NCI-H524 treated with DMSO at 0.1 percent for 48 hours (cell line): ENCODE measurements at places on chromosomes 12 and 14.
A peak's percentile ranks its signal among the peaks of the same experiment; 100 is the strongest.

- DNase-seq: no peak
Measured at GRCh38 chr14:91396013-91396660, 21.5 kb downstream of the CCDC88C start.

DNA sequence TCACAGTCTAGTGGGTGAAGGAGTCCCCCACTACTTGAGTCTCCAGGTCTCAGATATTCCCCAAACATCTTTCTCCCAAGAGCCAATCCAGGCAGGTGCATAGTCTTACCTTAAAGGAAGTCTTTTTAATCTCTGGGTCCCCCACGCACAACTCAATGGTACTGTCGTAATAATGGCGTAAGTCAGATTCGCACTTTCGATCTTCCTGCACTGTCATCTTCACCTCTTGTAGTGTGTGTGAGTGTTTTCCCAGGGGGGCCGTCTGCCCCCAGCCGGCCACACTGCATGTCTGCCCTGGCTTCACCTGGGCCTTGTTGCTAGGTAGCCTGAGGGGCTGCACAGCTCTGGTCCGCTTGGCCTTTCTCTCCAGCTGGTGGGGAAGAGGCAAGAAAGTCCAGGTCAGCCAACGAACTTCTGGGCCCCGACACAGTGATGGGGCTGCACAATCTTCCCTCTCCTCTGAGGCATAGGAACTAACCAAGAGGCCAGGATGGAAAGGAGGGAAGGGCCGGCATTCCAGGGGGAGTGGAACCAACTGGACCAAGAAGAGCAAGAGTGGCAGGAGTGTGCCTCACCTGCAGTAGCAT, 2.1 kb downstream of the GZMB start:
- no peak for DNase-seq

- no peak for DNase-seq
Measured at GRCh38 chr12:15122344-15122743, 98.9 kb downstream of the RERG start.

GRCh38 chr12:123478762-123479161, 20.8 kb downstream of the SNRNP35 start:
- no peak for DNase-seq

DNA sequence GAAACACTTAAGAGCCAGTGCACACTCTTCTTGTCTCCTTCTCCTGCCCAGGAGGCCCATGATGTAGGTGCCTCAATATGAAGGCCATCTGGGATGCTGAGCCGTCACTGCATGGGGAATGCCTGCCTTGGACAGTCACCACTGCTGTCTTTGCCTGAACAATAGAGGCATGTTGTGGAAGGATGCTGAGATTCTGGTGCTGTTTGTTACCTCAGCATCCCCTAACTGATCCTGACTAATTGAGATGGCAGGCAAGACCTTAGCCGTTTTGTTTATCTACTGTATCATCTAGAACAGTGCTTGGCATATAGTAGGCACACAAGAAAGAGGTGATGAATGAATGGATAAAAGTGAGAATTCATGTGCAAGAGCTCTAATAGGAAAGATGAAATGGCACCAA, 253.5 kb downstream of the GLT1D1 start:
- DNase-seq: no peak

DNA sequence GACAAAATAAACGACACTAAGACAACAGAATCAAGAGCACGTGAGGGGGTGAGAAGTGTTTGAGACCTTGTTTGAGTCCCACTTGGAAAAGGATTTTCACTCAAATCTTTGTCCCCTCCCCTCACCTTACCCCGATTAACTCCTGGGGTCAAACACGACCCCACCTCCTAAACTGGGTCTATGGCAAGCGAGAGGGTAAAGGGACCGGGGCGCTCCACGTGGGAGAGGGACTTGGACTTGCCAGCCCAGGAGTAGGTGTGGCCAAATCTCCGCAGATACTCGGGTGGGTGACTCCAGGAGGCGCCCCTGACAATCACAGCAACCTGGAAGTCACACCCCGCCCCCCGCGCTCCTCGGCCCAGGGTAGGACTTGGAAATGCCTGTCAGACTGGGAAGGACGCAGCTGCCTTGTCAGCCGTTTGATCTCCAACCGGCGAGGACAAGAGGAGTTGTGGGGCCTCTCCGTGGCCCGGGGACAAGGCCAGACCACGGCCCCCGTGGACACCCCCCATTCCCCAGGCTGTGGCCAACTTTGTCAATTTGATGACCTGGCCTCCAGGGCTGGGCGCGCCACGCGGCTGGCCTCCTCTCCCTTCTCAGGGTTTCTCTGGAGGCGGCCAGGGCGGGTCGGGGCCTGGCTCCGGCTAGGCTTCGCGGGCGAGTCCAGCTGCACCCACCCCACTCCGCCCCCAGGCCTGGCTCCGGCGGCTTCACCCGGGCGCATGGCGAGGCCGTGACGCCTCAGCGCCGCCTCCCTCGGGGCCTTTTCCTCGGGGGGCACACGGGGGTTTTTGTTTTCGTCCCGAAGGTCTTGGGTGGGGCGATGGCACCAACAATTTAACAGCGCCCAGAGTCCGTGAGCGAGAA, 1.1 kb upstream of the BCL11B start:
- peak; percentile 46 for DNase-seq

DNA sequence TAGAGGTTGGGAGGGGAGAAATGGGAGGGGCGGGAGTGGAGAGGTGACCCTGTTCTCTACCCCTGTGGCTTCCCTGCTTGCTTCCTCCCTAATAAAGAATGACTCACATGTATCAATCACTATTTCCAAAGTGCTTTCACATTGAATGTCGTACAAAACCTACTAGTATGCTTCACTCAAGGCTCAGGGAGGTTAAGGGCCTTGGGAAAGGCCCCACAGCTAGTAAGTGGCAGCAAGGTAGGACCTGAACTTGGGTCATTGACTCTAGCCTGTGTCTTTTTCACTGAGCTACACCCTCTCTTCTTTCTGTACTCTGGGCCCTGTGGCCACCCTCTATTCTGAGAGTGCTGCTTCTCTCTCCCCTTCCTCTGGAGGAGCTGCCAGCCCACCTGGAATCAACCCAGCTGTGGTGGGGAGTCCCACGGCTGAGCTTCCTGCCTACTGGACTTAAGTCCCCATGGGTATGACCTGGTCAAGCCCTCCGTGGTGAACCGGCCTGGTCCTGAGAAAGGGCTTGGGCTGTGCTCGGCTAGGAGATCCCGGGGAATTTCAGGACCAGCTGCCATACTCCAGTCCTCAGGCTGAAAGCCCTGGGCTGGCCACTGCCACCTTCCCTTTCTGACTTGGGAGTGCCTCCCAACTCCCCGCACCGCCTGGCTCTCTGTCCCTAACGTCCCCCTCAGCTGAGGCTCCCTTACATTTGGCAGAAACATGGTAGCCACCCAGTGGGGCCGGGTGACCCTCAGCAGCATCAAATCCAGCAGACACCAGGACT, 13.0 kb downstream of the SLC48A1 start:
- DNase-seq: no peak

DNA sequence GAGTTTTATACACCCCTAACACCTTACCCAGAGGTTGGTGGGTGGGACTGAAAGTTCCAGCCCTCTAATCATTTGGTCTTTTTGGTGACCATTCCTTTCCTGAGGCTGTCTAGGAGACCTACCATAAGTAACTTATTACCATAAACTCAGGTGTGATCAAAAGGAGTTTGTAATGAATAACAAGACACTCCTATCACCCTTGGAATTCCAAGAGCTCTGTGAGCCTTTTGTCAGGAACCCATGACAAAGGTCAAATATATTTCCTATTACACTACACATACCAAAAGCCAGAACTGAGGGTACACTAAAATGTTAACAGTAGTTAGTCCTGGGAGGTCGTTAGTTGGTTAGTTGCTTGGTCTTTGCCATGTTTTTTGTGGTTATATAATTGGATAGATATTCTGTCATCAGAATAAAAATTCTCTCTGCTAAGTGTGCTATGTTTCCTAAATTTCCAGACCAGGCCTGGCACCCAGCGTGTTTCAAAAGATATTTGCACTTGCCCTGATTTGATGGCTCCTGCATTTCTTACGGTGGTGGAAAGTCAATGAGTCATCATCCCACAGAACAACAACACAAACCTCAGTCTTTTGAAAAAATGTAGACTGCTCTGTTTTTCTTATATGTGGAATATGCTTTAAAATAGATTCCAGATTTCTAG, 27.0 kb upstream of the AKAP5 start:
- no peak for DNase-seq

DNA sequence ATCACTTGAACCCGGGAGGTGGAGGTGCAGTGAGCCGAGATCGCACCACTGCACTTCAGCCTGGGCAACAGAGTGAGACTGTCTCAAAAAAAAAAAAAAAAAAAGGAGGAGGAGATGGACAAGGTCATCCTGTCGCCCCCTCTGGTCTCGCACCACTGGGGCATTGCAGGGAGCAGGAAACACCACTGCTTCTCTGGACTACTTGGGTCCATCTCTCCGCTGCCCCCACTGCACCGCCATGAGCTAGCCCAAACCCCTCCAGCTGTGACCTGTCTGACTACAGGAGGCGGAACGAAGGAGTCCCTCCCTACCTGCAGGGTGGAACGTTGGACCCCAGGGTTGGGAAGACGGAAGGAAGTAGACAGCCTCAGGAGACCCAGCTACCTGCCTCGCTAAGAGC, 18.2 kb upstream of the FAM222A start:
- DNase-seq: no peak

DNA sequence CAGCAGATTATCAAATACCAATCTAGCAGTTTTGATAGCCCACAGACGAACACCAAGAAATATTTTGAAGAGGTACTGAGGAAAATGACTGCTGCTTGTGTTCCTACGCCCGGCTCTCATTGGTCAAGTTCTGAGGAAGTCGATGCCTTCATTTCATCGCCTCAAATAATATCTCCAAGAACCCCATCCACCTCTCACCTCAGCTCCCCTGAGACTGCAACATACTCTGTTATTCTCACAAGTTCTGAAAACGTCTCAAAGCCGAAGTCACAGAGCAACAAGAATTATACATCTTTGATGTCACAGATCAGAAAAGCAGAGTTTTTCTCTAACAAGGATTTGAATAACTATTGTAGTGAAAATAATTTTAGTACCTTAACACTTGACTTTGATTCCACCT, 55.5 kb upstream of the BCAT1 start:
- no peak for DNase-seq

DNA sequence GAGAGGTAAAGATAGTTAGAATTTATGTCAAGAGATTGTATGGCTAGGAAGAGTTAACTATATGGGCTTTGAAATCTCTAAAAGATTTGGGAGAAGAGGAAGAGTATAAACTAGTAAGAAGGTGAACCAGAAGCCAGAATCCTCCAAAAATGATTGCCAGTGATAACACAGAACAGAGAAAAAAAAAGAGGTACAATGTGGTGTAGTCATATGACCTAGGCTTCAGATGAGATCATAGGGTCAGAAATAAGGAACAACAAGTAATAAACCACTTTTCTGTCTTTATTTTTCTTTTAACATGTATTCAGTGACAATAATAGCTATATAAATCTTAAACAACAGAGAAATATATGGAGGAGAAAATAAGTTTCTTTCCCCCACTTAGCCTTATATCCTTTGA, 2.0 kb upstream of the NECAP1 start:
- DNase-seq: no peak

DNA sequence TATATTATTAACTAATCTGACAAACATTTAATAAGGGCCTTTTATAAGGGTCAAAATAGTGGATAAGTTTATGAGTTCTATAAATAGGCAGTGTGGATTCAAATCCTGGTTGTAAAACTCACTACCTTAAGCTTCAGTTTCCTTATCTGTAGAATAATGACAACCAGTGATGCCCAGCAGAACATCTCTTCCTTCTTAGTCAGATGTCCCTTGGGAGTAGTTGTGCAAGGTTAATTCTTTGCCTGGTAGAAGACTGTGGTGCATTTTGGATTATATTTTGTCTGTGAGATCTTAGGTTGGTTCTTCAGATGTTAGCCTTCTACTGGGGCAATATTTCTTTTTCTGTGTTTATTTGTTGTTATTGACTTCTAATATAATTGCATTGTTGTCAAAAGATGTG, 59.5 kb downstream of the ARID2 start:
- no peak for DNase-seq

DNA sequence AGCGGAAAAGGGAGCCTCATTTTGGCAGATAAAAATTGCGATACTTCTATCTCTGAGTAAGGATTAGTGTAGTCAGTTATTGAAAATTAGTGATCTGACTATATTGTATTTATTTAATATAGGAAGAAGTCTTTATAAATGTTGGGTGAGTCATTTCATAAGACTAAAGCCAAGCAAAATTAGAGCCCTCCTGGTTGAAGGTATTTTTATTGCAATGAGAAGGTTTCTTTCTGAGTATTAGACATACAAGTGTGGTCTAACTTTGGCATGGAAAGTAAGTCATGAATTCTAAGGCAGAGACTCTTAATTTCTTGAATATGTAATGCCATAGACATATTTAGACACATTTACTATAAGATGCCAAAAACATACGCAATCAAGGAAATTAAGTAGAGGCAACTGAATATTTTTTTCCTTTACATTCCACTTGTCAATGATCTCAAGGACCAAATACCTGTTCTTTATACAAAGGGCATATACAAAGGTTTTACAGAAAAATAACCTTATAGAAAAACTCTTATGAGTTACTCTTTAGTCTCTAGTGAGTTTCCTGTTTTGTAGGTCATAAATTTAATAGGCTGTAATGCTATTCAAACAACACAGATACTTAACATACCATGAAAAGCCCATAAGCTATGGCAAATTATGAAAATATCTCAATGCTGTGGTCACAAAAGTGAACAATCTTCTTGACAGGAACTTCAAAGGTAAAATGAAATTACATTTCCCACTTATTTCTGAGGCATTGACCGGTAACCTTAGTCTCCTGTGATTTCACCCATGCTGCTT, 156.6 kb upstream of the BTG1 start:
- no peak for DNase-seq

GRCh38 chr12:3034067-3034750, 43.0 kb upstream of the TSPAN9 start:
- DNase-seq: peak; percentile 56

DNA sequence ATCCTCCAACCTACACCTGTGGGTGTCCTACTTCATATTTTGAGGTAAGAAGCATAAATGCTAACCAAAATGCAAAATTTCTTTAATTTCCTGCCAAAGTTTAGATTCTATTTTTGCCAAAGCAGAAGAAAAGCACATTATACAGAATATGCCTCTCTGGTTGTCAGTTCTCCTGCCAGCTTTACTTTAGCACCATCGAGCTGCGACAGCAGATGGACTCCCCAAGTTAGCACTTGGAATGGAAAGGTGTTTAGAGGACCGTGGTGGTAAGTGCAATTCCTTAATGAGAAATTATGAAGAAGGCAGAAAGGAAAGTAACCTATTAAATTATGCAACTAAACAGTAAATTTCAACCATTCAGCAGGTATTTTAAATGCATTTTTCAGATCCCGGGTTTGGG, 326.6 kb downstream of the RERGL start:
- DNase-seq: no peak

GRCh38 chr14:71658261-71658860, 273.9 kb upstream of the RGS6 start:
- no peak for DNase-seq

- DNase-seq: no peak
Measured at GRCh38 chr12:47944685-47945340, 18.6 kb upstream of the TMEM106C start.

DNA sequence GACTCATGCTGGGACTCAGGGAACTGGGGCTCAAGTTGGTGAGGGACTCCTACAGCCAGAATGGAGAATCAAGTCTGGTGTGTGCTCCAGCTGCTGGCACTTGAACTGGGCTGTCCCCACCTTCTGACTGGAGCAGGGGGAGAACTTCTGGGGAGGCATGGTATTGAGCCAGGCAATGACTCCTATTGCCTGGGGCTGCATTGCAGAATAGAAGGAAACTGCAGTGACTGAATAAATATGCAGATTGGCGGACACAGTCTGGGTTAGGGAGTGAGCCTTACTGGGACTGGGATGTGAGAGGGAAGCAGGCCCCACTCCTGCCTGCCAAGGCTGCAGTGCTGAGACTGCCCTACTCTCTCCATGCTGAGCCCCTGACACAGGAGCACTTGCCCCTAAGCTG, 8.8 kb upstream of the ZNF268 start:
- DNase-seq: no peak
